ENCODE measurements at places on chromosomes 1 and 21. TPM values are rescaled to one million over a fixed set of nuclear protein-coding genes. Genes with fewer than 3 reads are reported as not detected.

The FAM72A gene
- 3.5 TPM for polyA plus RNA-seq

The LCE3B gene
- not detected for polyA plus RNA-seq

DNA sequence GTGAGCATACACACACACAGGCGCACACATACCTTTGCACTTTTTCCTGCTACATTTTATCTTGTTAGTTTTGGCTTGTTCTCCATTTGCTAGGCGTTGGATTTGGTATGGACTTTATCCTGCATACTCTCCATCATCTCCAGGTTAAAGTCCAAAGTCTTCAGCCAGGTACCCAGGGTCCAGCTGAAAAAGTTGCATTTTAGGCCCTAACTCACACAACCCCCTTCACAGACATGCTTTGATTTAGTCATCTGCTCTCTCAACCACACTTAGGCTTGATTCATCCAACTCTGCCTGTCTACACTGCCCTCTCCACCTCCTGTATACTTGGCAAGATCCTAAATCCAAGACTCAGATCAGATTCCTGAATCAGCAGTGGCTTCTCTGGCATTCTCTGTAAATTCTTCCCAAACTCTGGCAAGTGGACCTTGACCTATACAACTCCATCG lies 10.7 kb upstream of the LAMB3 start:
- no peak for DNase-seq

DNA sequence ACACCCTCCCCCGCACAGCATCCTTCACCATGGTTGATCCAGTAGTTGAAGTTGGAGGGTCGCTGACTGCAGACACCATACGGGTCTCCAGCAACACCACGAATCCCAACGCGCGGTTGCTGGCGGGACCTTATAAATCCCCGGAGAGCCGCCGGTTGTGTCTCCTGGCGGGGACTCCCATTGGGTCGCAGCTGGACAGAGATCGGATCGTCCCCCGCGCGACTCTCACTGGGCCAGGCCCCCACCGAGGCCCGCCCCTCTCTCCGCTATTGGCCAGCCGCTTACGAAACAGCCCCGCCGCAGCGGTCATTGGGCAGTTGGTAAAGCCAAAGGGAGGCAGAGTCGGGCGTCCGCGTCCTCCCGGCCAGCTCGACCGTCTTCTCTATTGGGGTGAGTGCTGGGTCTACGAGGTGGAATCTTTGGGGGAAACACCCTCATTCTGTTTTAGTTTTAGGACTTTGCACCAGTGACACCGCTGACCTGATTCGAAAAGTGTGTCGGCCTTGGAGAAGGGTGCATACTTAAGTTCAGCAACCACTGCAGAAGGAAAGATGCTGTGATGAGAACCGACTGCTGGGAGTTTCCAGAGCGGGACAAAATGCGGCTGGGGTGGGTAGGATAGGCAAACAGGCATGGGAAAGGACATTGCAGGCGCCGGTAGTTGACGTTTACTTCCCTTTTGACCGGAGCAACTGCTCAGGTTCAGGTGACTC lies 27.4 kb downstream of the RABIF start:
- DNase-seq = peak; percentile 55

DNA sequence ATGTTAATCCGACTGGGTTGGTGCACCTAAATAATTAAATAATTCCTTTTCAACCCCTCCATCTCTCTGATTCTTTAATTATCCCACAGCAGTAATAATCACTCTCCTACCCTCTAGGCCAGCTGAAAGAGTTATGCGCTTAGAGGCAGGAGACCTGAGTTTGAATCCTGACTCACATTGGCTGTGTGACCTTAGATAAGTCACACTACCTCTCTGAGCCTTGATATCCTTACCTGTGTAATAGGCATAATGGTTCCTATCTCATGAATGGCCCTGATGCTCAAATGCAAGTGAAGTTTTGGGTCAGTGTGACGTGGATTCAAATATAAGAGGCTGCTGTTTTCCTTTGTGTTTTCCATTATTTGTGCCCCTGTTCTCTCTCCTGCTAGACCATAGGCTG lies 8.1 kb downstream of the MYOM3 start:
- DNase-seq = no peak

- no peak for DNase-seq
Observed at GRCh38 chr1:114455102-114455785, 55.8 kb downstream of the TRIM33 start.

GRCh38 chr1:166145499-166145898 lies 21.3 kb downstream of the FAM78B start:
- no peak for DNase-seq

GRCh38 chr1:89660224-89661061 lies 27.5 kb downstream of the LRRC8C start:
- no peak for DNase-seq

Measured in AG04450 (cell line).